ENCODE measurements at places on chromosomes 5 and 9.

- DNase-seq: no peak
Observed at GRCh38 chr5:108003178-108003577, 332.4 kb upstream of the EFNA5 start.

GRCh38 chr5:139783436-139783965, 12.1 kb upstream of the PSD2 start:
- no peak for DNase-seq

GRCh38 chr5:112062181-112062580, 305.2 kb upstream of the NREP start:
- no peak for DNase-seq

DNA sequence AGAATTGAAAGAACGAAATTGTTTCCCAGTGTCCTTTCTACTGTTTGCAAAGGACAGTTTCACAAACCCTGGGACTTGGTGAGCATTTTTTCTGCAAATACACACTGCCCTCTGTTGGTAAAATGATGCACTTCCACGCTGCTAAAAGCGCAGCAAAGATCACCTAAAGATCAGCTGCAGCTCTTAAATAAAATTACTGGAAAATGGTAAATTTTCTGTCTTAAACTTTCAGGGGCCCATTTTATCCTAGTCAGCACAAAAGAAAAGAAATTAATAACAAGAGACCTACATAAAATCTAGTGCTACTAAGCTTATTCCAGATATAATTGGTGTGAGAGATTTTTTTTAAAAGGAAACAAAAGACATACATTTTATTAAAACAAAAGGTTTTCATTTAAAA, 566.0 kb downstream of the CAAP1 start:
- DNase-seq: peak; percentile 48

DNA sequence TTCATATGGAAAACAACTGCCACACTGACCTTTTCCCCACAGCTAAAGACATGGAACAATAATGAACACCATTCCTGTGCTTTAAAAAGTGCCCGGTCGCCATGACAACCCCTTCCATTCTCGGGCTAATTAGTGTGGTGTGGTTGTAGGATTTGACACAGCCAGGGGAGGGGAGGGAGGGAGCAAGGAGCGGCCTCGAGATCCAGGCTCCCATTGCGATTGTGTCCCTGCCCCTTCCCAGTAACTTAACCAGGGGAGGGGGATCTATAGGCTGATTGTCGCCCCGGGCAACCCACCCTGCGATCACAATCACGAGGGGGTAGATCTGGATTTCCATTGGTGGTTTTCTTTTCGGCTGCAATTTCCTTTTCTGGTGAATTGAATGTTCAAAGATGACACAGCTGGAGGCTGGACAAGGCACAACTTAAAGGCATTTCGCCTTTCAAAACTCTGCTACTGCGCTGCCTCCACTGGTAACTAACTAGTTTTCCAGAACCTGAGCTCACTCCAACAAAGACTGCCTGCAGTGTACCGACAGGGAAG, 96.7 kb upstream of the RETREG1 start:
- DNase-seq: no peak

DNA sequence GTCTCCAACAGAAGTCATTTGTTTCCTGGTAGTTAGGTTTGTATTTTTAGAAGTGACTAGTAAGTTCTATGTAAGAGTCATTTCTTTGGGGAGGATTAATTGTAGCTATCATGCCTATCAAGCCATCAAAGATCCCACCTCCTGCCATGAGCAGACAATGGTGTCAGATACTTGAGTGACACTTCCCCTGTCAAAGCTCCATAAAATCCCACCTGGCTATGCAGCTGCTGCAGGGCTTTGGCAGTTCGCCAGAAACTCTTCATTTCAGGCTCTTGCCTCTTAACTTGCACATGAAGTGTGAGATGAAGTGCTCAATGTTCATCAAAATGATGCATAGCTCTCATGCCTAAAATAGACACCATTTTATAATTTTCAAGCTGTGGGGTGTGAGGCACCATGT, 312.1 kb downstream of the CDH12 start:
- DNase-seq: no peak

GRCh38 chr5:81604193-81604592, 146.7 kb downstream of the SSBP2 start:
- no peak for DNase-seq

- DNase-seq: no peak
Observed at GRCh38 chr9:112000743-112001142, 104.1 kb downstream of the UGCG start.

GRCh38 chr9:137049544-137050449, 3.8 kb upstream of the NPDC1 start:
- no peak for DNase-seq

- no peak for DNase-seq
Observed at GRCh38 chr9:129786481-129786880, 16.5 kb upstream of the TOR1B start.

DNA sequence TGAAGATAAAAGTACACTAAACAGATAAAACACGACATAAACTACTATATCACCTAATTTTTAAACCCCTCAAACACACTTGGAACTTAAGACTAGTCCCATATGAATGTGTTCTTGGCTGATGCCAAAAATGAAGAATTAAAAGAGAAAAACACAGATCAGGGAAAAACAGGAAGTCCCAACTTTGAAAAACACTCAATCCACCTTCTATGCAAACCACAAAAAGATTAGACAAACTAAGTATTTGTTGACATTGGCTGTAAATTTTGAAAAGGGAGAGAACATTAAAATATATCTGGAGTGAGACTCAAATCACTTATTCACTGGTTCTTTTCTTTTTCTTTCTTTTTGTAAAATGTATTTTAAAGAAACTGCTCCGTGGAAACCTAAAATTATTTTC, 81.4 kb downstream of the ANKH start:
- no peak for DNase-seq

DNA sequence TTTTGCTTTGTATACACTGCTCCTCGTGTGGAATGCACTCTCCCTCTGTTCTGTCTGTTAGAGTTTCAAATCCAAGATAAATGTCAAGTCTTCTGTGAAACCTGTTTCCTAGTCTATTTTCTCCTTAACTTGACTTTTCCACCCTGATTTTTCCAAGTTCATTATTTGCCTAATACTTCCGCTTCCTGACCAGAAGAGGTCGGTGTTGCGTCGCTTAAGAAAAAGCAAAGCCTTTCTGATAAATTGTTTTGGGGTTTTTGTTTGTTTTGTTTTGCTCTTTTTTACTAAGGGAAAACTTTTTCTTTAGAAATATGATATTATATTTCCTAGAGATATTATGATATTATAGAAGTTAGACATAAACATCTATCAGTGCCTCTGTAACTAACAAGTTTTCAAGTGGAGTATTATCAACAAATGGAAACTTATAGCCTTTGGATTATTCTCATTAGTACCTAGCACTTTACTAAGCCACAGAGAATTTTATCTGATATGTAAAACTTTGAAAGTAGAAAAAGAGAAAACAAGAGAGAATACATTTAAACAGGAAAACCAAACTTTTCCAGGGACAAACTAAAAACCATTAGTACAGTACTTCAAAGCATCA, 55.8 kb downstream of the PHAX start:
- DNase-seq: no peak

GRCh38 chr5:116361171-116361967, 213.3 kb downstream of the SEMA6A start:
- peak; percentile 77 for DNase-seq

DNA sequence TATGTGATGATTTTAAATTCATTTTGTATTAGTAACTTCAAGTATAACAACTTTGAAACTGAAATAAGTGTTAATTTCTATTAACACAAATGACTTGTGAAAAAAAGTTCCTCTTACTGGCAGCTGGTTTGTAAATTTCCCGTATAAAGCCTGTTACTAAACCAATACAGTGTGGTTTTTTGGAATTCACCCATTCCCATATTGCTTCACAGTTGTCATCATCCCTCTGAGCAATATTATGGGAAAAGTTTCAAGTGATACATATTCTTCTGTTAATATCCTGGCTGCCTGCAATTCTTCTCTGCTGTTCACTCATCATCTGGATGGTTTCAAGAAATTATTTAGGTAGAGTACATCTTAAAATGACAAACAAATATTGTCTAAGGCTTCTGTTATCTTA, 1185.1 kb upstream of the C9orf72 start:
- no peak for DNase-seq

GRCh38 chr9:73148447-73148937, 3.2 kb upstream of the ANXA1 start:
- DNase-seq: no peak

DNA sequence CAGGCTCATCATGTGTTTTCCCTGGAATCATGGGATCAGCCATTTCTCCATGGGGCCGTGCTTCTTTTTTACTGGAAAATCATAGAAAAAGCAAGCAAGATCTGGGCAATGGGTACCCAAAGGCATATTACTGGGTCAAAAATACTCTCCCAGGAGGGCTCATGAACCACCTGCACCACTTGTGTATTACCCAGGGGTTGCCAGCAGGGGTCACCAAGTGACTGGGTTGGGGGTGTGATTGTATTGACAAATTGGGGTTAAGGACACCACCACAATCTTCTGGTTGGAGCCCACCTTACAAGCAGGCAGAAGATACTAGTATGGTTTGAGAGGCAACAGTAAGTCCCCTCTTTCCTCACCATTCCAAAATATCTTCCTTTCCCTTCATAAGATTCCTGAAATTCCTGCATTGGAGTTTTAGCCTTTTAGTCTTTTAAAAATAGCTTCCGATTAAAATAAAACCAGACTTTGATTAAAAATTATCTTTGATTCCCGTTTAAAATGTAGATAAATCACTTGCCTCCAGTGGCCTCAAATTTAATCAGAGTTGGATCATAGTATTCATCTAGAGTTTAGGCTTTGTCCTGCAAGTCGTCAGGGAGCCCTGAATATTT, 603.3 kb downstream of the KIF4B start:
- DNase-seq: no peak

DNA sequence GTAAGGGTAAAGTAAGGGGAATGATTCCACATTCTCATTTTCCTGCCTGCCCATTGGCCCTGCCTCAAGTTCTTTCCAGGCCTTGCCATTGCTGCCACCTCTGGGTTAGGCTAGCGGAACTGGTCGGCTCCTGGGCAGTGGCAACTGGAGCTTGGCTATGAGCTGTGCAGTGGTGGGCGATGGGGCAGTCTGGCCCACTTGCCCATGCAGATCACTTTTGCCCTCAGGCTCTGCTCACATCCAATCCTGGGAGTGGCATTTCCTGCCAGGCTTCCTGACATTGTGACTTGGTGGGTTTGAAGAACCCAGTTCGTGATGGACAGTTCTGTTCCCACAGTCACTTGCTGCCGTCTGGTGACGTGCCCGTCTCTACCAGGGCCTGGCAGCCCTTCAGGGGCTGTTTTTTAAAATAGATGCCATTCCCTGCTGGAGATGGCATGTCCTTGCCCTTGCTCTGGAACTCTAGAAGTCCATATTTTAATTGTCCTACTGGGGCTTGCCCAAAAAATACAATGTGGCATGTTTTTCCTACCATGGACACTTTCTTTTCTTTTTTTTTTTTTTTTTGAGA, 86.1 kb downstream of the FGF18 start:
- no peak for DNase-seq

DNA sequence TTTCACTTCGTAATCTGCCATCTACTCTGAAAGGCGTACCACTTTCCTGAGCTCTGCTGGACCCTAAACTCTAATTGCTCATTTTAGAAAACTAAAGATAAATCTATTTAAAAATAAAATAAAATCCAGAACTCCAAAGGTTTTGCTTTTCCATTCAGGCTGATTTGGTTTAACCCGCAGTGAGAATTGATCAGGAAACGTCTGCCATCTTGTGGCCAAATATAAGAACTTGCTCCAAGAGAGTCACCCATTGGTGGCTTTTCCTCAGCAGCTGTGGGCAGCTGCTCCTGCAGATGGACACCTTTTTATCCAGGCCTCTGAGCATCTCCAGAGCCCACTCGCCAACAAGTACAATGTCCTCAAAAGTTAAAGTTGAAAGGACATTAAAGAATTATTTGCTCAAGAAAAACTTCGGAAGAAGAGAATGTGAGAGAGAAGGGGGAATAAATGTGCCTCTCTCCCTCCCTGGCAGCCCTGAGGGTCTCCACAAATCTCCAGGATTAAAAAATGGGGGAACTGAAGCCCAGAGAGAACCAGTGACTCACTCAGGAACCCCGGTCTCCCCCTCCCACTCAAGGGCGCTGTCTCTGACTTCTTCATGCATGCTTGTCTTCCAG, 4.1 kb downstream of the SAXO1 start:
- DNase-seq: no peak

GRCh38 chr9:1298046-1298445, 247.9 kb downstream of the DMRT2 start:
- no peak for DNase-seq

DNA sequence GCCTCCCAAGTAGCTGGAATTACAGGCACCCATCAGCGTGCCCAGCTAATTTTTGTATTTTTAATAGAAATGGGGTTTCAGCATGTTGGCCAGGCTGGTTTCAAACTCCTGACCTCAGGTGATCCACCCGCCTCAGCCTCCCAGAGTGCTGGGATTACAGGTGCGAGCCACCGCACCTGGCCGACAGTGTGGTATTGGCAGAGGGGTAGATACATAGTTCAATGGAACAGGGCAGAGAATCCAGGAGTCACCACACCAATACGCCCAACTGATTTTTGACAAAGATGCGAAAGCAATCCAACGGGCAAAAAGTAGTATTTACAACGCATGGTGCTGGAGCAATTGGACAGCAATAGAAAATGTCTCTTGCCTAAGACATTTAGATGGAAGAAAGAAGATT, 164.0 kb upstream of the PPP1R26 start:
- peak; percentile 24 for DNase-seq

DNA sequence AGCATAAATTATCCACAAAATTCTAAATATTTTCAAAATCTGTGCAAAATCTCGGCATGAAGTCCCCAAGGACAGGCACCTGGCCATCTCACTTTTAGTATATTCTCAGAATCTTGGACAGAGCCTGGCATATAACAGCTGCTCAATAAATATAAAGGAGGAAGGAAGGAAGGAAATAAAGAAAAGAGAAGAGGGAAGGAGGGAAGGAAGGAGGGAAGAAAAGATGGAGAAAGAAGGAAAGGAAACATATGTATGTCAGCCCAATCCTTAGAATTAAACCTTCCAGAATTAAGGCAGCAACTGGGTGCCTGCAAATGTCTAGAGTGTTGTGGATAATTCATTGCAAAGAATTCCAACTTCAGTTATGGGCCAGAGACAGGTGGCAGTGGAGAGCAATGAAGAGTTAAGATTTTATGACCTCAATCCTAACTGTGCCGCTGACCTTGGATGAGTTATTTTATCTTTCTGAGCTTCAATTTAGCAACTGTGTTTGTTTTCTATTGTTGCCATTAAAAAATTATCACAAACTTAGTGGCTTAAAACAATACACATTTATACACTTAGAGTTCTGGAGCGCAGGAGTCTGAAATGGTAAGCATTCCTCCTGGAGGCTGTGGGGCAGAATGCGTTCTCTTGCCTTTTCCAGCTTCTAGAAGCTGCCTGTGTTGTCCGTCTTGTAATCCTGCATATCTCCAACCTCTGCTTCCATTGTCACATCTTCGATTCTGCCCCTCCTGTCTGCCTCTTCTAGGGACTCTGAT, 200.9 kb upstream of the MSX2 start:
- no peak for DNase-seq
